ENCODE measurements at places on chromosomes 2 and 18.

- no peaks in the 10 kb centered on the region for H3K36me3 ChIP-seq
- H3K27ac ChIP-seq, result no peak overlapping the region
- H3K4me3 ChIP-seq, result no peak overlapping the region
- peaks cover 16% of the 10 kb centered on the region for H3K4me1 ChIP-seq
- H3K27me3 ChIP-seq, result no peaks in the 10 kb centered on the region
Observed at GRCh38 chr2:168194784-168195522, 52.4 kb downstream of the STK39 start.

- H3K4me1 ChIP-seq, result peaks cover 4% of the 10 kb centered on the region
- peaks cover 5% of the 10 kb centered on the region for H3K36me3 ChIP-seq
- H3K27me3 ChIP-seq, result no peaks in the 10 kb centered on the region
Observed at GRCh38 chr2:43491065-43491639, 104.7 kb downstream of the THADA start.

DNA sequence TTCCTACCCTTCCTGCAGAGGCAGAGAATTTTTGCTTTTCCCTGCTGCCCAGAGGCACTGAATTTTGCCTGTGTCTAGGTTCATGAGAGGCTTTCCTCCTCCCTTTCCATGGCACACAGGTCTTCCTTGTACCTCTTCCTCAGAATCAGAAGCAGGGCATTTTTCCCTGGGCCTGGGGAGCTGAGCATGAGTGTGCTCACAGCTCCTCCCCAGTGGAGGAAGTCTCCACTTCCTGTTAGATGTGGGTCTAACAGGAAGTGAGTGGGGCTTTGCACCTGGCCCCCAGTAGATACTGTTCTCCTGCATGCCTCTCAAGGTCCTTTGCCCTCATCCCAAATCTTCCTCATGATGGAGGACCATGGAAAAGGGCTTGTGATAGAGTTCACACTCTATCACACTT is 297.2 kb upstream of the FIGN start:
- H3K4me3 ChIP-seq, result no peak overlapping the region
- H3K36me3 ChIP-seq, result no peaks in the 10 kb centered on the region
- no peaks in the 10 kb centered on the region for H3K4me1 ChIP-seq
- H3K27me3 ChIP-seq, result no peaks in the 10 kb centered on the region
- H3K27ac ChIP-seq, result no peak overlapping the region

- no peak for DNase-seq
- no peak overlapping the region for H3K4me3 ChIP-seq
- no peaks in the 10 kb centered on the region for H3K27me3 ChIP-seq
Observed at GRCh38 chr2:97905294-97905693, 90.5 kb downstream of the TMEM131 start.

GRCh38 chr2:109562421-109562820 is 51.3 kb downstream of the SEPTIN10 start:
- H3K4me1 ChIP-seq, result peaks cover 13% of the 10 kb centered on the region
- no peak overlapping the region for H3K27ac ChIP-seq
- no peaks in the 10 kb centered on the region for H3K27me3 ChIP-seq

- H3K36me3 ChIP-seq, result no peaks in the 10 kb centered on the region
- peaks cover 35% of the 10 kb centered on the region for H3K4me1 ChIP-seq
- H3K4me3 ChIP-seq, result peak within 1 kb of the TSS; percentile 76
- peak; percentile 39 for DNase-seq
- no peaks in the 10 kb centered on the region for H3K27me3 ChIP-seq
Observed at GRCh38 chr2:105744909-105745853, at the start of gene NCK2. TSS of gene NCK2 (plus strand) at chr2:105744912. CDS start at chr2:105855064, 110,152 bp downstream.

DNA sequence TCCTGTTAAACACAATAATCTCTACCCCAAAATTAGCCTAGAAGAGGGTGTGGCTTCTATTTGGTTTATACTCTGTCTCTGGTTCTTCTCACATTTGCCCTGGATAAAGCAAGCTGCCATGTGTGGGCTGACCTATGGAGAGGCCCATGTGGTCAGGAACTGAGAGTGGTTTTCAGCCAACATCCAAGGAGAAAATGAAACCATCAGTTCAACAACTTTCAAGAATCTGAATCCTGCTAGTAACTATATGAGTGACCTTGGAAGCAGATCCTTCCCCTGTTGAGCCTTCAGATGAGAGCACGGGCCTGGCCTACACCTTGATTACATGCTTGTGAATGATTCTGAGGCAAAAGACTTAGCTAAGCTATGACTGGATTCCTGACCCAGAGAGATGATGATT is 11.5 kb upstream of the TRIB2 start:
- H3K27me3 ChIP-seq, result no peaks in the 10 kb centered on the region
- H3K4me1 ChIP-seq, result no peaks in the 10 kb centered on the region
- H3K4me3 ChIP-seq, result no peak overlapping the region
- peak overlapping the region; percentile 45 for H3K27ac ChIP-seq
- no peaks in the 10 kb centered on the region for H3K36me3 ChIP-seq

DNA sequence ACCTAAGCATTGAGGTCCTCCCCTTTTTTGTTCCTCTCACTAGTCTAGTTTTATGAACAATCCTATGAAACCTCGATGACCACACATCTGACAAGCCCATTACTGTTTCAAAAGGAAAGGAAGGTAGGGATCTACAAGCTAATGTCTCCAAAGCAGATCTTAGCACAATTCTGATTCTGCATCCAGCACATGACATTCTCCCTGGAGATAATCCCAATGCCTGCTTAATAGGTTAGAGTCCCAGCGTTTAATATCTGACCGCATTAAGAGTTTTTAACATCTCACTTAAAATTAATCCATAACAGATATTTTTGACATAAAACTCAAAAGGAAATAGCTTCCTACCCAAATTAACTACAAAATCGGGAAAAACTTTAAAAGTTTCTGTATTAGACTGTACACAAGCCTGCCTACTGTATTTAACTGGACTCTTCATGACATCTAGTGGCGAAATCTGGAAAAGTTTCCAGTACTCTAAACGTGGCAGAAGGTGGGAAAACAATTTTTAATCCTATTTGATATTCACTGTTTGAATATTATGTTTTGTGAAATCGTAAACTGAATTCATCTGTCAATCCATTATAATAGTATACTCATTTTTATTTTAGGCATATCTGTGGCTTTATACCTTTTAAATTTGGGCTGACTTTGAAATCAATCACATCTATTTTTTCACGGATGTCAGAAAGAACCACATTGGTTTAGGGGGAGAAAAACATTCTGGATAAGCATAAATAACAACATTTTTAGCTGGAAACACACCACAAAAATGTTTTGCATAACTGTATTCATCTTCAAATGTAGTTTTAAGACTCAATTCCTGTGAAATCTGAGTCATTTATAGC is 62.4 kb downstream of the TXNL1 start:
- H3K4me3 ChIP-seq, result no peak overlapping the region
- no peaks in the 10 kb centered on the region for H3K27me3 ChIP-seq
- peak; percentile 56 for DNase-seq
- no peaks in the 10 kb centered on the region for H3K36me3 ChIP-seq

- no peak for DNase-seq
- no peaks in the 10 kb centered on the region for H3K36me3 ChIP-seq
- H3K27me3 ChIP-seq, result peaks cover 17% of the 10 kb centered on the region
- H3K4me3 ChIP-seq, result no peak overlapping the region
- H3K27ac ChIP-seq, result no peak overlapping the region
Observed at GRCh38 chr2:71451705-71452104, 1.7 kb upstream of the DYSF start.

Data from common myeloid progenitor, CD34-positive (primary cell).